ENCODE measurements at places on chromosomes 7 and 10. TPM values are rescaled to one million over a fixed set of nuclear protein-coding genes. Genes with fewer than 3 reads are reported as not detected.
A peak's percentile ranks its signal among the peaks of the same experiment; 100 is the strongest.

GRCh38 chr10:124182088-124182541 is 88.7 kb upstream of the CHST15 start:
- no peak for DNase-seq

DNA sequence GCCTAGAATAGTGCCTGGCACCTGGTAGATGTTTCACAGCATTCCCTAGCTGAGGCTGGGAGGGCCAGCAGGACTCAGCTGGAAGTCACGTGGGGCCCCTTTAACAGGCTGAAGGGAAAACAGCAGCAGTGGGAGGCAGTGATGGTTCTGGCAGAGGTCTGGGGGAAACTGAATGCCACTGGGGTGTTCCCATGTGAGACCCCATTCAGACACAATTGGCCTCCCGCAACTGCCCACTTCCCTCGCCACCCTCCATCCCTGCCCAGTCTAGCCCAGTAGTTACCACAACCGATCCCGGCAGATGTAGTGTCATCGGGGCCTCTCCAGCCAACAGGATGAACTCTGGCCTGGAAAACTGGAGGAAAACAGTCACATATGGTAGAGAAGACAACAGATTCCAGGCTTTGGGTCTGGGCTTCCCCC is 38.3 kb downstream of the FRMPD2 start:
- DNase-seq = no peak

GRCh38 chr7:130752424-130752823 is 18.4 kb upstream of the KLF14 start:
- no peak for DNase-seq

TMEM184A gene
- 20.9 TPM for total RNA-seq

DNA sequence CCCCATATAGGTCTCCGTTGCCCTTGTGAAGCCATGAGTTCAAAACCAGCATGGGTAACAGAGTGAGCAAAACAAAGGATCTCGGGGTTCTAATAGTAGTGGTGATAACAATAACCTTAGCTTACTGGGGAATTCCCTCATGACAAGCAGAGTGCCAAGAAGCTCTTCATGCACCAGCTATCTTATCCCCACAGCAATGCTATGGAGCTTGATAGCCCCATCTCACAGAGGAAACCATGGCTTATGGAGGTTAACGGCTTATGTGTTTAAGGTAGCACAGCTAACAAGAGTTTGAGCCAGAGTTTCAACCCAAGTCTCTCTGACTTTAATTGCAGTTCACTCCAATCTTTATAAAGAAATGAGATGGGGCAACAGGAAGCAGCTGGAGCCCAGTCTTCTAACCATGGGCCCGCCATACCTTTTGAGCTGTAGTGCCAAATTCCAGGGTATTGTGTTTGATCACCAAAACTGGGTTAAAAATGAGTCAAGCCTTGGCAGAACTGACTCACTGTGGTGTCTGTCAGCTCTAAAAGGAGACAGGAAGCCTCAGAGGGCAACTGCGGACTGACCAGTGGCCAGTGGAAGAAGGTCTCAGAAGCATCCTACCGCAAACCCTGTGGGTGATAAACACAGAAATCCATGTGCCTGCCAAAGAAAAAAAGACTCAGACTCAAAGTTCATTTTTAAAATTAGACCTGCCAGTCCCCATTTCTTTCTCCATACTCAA is 16.5 kb upstream of the PLAU start:
- no peak for DNase-seq

- no peak for DNase-seq
Measured at GRCh38 chr7:116101704-116102103, 71.1 kb upstream of the TFEC start.

DNA sequence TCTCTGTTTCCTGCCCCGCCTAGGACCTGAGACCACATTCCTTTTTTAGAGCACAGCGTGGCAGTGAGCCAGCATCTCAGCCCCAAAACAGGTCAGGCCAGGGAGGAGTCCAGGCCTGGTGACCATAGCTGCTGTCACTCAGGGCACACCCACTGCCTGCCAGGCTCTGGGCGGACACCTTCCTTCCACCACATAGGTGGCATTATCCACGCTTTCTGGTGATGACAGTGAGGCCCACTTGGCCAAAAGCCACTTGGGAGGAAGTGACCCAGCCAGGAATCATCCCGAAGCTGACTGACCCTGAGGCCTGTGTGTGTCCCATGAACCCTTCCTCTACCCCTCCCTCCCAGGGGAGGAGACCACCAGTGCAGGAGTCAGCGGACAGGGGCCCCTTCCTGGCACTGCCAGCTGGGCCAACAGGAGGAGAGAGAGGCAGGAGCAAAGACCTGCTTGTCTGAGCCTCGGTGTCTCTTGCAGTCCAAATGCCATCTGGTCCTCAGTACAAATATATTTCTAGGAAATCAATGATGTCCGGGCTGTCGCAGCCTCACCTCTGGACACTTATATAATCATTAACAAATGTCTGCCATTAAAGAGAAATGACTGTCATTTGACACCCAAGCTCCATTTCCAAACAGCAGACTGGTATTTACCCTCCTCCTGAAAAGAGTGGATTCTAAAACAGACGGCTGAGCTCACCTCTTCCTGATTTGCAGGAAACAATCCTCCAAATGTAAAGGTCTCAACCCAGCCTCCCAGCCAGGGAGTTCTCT is 63.0 kb downstream of the ABRAXAS2 start:
- no peak for DNase-seq

ENTPD1 gene
- 11.3 TPM for total RNA-seq

DNA sequence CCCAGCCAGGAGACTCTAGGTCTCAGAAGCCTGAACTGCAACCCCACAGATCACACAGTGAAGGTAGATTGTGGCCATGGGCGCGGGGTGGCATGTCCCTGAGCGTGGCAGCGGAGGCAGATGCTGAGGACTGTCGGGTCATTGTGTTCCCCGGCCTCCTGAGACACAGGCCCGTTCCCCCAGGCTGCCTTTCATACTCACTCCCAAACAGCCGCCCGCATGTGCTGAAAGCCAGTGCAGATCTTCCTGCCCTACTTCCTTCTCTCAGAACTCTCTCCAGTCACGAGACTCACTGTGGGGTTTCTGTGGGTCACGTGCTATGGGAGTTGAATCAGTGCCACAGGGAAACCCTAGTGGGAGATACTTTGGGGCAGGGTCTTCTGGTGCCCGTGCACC is 48.0 kb downstream of the ZNF467 start:
- DNase-seq = no peak

PDLIM1 gene
- total RNA-seq = 23.5 TPM

RAB19 gene
- not detected for total RNA-seq

GRCh38 chr7:141673346-141673745 is 28.6 kb downstream of the DENND11 start:
- DNase-seq = no peak

GRCh38 chr7:29202651-29203069 is 8.1 kb downstream of the CHN2 start:
- DNase-seq = peak; percentile 27

TPST1 gene
- total RNA-seq = 34.7 TPM

OPALIN gene
- total RNA-seq = not detected

- no peak for DNase-seq
Measured at GRCh38 chr7:251446-252175, 38.4 kb upstream of the FOXL3 start.

SPDYE6 gene
- total RNA-seq = 2.3 TPM

- no peak for DNase-seq
Measured at GRCh38 chr10:33010132-33011037, 52.4 kb upstream of the ITGB1 start.

ITIH5 gene
- total RNA-seq = 28.0 TPM

- no peak for DNase-seq
Measured at GRCh38 chr7:151699147-151699927, 177.6 kb downstream of the PRKAG2 start.

- DNase-seq = no peak
Measured at GRCh38 chr10:120209124-120209762, 247.8 kb upstream of the PLPP4 start.

- no peak for DNase-seq
Measured at GRCh38 chr10:124221356-124222317, 128.2 kb upstream of the CHST15 start.

LIPF gene
- 0.81 TPM for total RNA-seq

KLF14 gene
- 1.5 TPM for total RNA-seq

DNA sequence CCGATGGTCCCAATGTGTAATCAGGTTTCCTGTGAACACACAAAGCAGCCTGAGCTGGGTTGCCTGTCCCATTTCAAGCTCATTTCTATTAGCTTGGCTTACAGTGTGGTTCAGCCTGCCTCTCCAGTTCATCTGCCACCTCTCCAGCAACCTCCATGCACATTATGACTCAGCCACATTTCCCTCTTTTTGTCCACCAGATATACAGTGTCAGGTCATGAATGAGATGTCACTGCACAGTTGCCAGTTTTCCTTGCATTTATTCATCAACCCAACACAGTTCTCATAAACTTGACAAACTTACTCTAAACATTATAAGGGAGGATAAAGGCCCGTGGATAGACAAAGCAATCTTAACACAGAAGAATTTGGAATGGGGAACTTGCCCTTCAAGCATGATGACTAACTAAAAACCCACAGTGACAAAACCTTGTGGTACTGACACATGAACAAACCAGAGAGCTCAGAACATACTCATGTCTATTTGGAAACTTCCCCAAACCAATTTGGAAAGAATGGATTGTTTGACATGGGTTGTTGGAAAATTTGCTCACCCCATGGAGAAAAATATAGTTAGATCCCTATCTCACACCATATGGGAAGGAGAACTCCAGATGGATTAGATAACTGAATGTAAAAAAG is 2.5 kb upstream of the CFAP58 start:
- no peak for DNase-seq

DNA sequence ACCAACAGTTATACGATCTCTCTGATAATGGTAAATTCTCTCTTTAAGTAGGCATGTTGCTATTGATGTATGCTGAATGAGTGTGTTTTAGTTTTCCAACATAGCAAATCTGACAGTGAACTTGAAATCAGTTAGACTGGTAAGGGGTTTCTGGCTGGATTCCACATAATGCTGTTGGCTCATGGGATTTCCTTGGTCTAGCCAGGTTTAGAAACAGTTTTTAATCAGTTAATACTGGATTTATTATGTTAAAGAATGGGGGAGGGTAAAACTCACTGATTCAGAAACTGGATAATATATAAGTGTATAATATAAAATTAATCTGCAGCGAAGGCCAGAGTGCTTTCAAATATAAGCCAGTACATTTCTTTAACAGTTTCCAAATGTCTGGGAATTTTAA is 55.6 kb downstream of the PCDH15 start:
- no peak for DNase-seq

SLC13A4 gene
- total RNA-seq = 19.0 TPM

DNA sequence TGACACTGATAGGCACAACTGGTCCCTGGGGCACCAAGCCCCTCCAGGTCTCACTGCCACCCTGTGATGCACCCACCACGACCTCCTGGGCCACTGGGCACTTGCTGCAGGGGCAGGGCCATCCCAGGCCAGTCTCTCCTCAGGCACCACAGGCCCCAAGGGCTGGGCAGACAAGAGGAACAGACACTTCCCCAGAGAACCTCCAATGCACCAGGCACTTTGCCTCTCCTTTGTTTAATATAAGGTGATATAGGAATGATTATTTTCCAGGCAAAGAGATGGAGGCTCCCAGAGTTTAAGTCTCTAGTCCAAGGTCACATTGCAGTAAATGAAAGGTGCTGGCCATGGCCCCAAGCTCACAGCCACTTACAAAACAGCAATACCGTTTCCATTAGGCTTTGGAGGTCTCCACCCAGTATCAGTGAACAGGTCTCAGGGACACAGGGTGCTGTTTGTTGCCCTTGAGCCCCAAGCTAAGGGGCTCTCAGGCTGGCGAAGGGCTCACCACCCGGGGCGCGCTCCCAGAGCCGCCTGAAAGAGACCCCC is 4.5 kb downstream of the DEPP1 start:
- no peak for DNase-seq

- no peak for DNase-seq
Measured at GRCh38 chr7:102008535-102009262, 191.3 kb downstream of the CUX1 start.

DNA sequence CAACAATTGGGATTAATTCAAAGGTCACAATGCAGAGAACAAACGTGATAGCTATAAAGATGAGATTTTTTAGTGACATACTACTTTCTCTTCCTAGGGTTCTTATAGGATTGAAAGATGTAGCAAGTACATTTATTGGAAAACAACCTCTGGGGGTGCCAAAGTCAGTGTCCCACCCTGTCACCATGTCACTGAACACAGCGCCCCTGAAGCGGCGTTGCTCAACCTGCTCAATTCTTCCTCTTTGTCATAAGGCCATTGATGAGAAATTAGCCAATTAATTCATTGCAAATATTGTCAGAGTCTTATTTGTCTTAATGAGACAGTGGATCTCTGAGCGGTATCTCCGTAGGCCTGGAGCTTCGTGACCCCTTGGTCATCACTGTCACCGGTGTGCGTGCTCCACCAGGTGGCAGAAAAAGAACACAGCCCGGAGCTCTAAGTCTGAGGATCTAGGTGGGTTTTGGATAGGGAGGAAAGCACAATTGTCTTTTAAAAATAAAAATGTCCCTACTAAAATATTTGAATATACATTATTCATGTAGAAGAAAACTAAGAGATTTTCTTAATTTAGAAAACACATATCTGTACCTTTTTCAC is 362.6 kb downstream of the PAXIP1 start:
- peak; percentile 36 for DNase-seq

DNA sequence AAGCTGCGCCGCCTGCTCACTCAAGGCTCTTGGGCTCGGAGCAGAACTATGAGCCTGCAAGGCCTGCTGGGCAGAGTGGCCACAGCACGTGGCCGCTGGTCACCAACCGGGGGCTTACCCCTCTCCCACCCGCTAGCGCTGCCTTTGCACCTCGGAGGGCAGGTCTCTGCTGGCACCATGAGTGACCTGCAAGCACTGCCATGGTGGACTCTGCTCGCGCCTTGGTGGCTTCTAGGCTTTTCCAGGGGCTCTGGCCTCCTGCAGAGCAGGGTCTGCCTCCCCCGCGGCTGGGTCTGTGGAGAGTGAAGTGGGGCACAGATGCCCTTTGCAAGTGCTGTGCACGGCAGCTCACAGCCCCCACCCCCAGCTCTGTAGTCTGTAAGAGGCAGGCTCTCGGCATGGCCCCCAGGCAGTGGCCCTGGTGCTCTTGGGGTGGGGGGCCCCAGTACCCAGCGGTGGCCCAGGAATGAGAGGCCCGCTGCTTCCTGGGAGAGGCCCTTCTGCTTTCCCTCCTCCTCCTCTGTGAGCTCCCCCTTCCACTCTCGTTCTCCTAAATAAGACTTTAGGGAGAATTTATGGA is 119.6 kb downstream of the INPP5A start:
- DNase-seq = no peak

DNA sequence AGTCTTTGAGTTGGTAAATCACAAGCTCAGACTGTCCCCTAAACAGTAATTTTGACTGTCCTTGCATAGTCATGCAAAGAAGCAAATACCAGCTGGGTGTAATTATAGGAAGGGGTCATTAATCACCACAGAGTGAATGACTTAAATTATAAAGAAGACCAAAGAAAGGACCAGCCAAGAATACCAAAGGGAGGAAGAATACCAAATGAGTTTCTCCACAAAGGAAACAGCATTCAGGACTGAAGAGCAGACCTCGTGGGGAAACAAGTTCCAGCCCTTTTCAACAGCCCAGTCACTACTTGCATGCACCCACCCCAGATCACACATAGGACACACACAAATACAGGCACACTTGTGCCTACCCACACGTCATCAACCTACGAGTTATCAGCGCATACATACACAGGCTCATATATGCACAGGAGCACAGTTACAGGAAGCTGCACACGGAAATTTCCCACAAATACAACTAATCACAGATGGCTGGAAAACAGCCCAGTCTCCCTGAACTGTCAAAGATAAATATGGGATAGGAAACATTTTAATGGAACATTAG is 77.6 kb downstream of the DENND2A start:
- no peak for DNase-seq

- DNase-seq = peak; percentile 37
Measured at GRCh38 chr10:103493916-103494877, 692 bp downstream of the NEURL1 start.
